ENCODE measurements at places on chromosomes 2 and 18.
A peak's percentile ranks its signal among the peaks of the same experiment; 100 is the strongest.

GRCh38 chr2:96402591-96402990 lies 67.0 kb downstream of the NCAPH start:
- no peak for DNase-seq

DNA sequence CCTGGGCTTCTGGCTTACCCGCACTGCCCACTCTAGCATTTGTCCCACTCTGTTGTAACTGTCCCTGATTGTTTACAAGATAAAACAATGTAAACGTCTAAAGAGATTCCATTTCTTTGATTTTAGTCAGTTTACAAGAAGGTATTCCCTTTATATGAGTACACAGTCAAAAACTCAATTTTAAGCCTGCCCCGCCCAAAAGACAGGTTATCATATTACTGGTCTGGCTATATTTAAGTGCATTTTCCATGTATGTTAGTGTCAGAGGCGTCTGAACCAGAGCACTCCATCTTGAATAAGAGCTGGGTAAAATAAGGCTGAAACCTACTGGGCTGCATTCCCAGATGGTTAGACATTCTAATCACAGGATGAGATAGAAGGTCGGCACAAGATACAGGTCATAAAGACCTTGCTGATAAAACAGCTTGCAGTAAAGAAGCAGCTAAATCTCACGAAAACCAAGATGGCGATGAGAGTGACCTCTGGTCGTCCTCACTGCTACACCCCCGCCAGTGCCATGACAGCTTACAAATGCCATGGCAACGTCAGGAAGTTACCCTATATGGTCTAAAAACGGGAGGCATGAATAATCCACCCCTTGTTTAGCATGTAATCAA lies 15.0 kb downstream of the GPR45 start:
- DNase-seq = no peak

DNA sequence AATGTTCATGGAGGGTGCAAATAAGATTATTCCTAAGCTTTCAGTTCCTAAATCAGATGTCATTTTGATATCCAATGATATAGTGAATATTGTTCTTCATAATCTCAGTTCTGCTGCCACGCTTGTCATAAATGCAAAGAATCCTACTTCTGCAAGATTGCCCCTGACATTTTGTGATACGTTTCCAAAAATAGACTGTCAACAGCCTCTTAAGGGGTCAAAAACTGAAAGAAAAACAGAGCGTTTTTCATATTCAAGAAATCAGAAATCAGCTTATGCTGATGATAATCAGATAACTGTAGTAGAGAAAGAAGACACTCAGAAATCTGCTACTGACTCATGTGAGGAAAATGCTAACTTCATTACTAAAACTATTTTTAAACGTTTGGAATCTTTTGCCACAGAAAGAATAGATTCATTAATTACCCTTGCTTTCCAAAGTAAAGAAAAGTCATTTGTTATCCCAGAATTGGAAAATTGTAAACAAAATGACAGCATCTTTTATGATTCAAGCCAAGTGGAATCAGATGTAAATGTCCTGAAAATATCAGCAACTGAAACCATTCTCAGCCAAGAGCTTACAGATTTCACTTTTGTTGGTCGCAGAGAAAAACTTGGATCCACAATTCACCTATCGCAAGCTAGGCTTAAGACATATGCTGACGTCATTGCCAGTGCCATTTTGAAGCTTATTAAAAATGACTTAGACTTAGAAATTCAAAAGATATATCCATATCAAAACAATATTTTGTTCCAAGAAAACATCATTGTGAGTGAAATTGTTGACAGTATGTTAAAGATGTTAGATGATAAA lies 55.1 kb downstream of the FSIP2 start:
- no peak for DNase-seq

DNA sequence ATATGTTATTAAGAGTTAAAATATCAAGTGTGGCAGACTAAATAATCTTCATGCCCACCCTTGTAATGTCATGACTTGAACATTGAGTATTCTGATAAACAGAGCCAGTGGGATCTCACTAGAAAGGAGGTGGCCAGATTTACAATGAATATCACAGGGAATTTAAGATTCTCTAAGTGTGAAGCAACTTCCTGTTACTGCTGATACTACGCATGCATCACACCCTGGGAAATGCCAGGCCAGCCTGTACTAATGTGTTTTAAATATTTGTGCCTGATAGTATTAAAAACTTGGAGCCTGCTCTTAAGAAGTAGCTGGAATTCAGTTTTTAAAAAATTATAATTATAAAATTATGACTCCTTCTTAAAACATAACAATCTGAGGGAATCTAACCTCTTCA lies 148.3 kb downstream of the LAMA3 start:
- no peak for DNase-seq

DNA sequence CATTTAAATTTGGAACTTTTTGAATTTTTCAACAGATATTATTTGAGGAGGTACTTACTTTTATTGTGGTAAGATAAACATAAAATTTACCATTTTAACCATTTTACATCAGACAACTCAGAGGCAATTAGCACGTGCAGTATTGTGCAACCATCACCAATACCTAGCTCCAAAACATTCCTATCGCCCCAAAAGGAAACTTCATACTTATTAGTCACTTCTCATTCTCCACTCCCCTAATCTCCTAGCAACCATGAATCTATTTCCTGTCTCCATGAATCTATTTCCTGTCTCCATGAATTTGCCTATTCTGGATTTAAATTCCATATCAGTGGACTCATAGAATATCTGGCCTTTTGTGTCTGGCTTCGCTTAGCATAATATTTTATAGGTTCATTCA lies 69.9 kb upstream of the FAM136A start:
- DNase-seq = no peak

DNA sequence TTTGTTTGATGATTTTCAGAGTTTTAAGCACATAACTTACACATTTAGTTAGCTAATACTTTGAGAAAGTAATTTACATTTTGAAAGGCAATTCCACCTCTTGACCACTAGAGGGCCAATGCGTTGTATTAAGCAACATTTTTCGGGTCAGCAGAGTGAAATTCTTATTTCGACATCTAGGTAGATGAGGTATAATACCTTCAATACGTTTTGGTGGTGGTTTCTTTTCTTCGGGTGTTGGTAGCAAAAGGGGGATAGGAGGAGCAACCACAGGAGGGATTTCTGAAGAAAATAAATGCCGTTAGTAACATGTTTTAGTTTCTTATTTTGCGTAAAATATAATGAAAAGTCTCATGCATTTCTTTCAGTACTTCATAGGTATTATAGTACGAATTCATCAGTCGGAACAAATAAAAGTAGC lies 106.3 kb downstream of the TTN start:
- DNase-seq = peak; percentile 30

GRCh38 chr2:149928011-149928410 lies 340.4 kb upstream of the MMADHC start:
- DNase-seq = no peak

DNA sequence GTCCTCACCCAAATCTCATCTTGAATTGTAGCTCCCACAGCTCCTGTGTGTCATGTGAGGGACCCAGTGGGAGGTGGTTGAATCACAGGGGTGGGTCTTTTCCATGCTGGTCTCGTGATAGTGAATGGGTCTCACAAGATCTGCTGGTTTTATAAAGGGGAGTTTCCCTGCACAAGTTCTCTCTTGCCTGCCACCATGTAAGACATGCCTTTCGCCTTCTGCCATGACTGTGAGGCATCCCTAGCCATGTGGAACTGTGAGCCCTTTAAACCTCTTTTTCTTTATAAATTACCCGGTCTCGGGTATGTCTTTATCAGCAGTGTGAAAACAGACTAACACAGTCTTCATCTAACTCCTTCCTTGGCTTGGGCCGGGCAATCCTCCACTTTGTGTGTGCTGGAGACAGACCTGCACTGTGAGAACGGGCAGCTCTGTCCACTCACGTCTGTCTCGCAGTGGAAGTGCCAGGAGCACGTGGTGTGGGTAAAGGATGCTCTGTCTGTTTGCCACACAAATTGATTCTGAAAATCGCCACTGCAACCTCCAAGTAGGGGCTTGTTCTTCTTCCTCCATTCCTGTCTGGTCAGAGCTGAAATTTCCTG lies 47.6 kb upstream of the OTOS start:
- no peak for DNase-seq

DNA sequence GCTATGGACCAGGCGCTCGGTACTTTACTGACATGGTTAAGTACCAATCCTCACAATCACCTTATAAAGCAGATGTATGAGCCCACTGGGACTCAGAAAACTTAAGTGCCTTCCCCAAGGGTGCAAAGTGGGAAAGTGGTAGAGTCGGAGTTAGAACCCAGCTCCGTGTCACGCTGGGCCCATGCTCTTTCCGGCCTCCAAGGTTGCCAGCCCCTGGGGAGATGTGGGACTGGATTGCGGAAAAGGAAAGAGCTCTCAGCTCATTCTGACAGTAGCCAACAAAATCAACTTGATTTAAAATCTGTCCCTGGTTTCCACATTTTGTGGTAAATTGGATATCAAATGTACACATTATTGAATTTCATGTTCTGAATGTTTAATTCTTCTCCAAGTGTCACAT lies 403.8 kb downstream of the DCDC2C start:
- no peak for DNase-seq

DNA sequence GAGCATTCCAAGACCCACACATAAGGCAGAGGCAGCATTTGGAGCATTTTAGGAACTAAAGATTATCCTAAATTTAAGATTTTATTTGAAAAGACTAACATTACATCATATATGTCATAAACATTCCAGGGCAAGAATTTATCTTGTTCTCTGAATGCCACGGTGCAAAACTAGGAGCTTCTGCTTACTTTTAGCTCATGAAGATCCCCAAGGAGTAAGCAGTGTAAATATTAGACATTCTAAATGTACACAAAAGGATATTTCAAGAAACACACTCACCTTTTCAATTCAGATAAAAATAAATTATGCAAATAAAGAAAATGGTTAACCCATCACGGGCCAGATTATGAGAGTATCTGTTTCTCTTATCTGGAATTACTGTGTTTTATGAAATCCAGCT lies 101.7 kb upstream of the ETAA1 start:
- DNase-seq = no peak

DNA sequence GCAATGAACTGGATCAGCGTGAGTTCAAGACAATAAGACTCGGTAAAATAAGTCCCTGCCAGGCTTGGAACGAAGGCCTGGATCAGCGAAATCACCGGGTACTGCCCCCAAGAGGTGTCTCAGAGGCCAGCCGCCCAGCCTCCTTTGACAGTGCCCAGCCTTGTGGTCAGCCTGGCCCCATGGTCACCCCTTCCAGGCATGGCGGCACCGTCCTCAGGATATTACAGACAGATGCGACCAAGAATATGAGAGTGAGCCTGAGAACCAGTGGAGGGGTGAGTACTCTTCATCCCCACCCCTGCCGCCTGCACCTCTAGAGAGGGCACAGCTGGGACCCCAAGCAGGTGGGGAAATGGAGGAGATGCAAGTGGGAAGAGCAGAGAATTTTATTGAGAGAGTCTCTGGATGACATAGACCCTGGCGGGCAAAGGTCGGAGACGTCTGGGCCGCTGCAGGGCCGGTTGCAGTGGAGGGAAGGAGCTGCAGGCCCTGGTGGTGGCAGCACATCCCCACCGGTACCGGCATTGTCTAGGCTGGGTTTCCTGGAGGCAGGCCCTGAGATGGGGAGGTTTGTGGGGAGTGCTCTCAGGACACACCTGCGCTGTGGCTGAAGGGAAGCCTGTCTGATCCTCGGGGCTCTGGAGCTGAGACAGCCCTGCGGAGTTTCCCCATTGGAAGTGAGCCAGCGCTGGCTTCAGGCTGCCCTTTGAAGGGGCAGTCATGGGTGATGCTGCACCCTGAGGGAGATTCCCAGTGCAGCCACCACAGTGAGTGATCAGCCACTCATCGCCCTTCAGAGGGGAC lies 190.0 kb downstream of the SEPTIN10 start:
- DNase-seq = no peak
